ENCODE measurements at places on chromosomes 1 and 21.

DNA sequence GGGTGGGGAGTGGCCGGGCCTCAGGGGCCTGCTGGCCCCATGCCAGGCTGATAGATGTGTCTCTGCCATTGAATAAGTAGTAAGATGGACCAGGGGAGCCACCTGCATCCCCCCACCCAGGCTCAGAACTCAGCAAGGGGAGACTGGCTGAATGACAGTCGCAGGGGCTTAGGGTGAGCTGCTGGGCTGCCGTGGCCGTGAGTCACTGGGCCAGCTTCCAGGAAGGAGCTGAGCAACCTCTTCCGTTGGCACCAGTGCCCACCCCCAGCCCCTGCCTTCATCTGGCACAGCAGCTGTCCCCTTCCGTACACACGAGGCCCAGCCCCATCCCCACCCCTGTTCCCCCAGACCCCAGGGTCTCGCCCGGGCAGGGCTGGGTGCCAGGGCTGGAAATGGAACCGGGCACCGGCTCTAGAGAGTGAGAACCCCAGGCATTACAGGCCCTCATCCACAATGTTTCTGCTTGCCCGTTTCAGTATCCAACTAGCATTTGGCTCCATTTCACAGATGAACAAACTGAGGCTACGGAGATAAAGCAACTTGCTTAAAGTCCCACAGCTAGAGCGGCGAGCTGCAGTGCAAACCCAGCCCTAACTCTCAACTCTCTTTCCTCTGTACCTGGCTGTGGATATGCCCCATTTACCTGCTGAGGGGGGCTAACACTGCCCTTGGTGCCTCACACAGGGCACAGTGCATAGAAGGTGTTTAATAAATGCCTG is 10.2 kb downstream of the WNT4 start:
- no peak for DNase-seq

DNA sequence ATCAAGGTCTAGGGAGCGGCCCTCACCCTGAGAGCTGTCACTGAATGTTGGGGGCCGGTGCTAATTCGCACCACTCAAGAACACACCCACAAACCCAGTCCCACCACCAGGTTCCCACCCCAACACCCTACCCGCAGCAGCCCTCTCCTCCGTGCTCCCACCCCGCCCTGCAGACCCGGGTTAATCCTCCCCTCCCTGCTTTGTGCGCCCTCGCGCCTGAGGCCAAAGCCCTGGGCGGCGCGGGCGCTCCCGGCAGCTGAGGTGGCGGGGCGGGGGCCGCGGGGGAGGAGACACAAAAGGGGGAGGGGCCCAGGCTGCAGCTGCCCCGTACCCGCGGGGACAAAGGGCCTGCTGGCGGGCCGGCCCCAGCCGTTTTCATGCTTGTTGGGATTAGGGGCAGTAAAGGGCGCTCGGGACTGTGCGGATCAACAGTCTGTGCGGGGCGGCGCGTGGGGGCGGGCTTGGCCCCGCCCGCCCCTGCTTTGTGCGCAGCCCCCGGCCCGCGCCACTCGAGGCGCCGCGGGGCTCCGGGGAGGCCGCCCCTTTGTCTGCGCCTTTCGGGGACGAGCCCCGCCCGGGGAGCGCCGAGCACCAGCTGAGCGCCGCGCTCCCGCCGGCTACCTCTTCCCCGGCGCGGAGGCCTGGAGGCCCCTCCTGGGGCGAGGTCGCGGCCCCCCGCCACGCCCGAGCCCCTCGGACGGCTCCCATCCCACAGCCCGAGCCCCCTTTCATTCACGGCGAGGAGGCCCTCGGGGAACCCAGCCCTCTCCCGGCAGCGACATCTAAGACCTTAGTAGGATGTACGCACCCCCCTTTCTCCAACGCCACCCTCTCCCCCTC is 10.9 kb downstream of the C1orf216 start:
- DNase-seq: no peak

GRCh38 chr21:31665397-31665796 is 5.9 kb downstream of the SOD1 start:
- no peak for DNase-seq

DNA sequence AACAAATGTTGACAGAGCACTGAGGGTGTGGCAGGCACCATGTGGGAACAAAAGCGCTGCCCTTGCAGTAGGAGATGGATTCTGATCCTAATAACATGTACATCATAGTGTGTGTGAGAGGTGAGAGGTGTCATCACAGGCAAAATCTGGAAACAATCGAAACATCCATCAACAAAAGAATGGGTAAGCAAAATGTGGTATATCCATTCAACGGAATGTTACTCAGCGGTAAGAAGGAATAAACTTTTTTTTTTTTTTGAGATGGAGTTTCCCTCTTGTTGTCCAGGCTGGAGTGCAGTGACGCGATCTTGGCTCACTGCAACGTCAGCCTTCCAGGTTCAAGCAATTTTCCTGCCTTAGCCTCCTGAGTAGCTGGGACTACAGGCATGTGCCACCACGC is 112.3 kb downstream of the ACTL8 start:
- no peak for DNase-seq

GRCh38 chr1:2604844-2605508 is 18.4 kb downstream of the PRXL2B start:
- DNase-seq: no peak

DNA sequence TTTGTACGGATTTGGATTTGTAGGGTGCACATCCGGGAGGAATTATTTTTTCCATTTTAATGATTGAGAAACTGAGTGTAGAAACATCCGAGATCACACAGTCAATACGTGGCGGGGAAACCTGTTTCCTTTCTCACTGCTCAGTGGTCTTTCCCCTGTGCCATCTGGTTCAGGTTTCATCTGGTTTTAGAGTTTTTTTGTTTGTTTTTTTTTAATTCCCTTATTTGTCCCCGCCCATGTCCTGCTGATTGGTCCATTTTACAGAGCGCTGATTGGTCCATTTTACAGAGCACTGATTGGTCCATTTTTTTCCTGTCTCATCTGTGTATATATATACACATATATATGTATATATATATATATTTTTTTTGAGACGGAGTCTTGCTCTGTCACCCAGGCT is 6.0 kb downstream of the TRPM2 start:
- no peak for DNase-seq

- DNase-seq: no peak
Measured at GRCh38 chr1:20426923-20427322, 59.1 kb downstream of the CAMK2N1 start.

- DNase-seq: no peak
Measured at GRCh38 chr1:30032302-30032701, 691.1 kb downstream of the MATN1 start.

DNA sequence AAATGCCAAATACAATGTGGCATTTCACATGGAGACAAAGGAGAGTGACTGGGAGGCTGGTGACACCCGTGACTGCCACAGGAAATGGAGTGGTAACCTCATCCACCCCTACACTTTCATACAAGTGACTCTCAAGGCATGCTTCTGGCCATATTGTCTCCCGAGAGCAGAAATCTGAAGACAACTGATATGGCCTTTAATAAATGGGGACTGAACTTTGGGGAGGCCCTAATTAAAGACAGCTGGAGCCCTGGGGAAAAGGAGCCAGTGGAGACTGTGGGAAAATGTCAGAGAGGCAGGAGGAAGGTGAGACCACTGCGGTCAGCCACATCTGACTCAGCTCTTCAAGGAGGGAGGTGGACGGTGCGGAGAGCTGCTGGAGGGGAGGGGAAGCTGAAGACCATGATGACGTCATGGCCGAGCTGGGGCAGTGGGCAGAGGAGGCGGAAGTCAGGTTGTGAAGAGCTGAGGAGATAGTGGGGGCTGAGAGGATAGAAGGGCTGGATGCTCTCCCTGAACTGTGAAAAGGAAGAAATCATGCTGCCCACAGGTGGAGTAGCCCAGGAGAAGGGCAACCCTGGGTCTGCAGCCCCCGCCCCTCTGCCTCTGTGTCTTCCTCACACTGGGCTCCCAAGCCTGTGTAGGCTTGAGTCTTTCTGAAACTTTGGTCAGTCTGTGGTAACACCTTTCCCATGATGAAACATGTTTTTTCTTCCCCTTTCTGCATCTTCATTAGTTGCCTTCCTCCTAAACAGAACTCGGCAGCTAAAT is 14.0 kb upstream of the NCF2 start:
- DNase-seq: no peak

- DNase-seq: no peak
Measured at GRCh38 chr1:18010945-18011344, 96.7 kb upstream of the IGSF21 start.

GRCh38 chr1:219085988-219086387 is 87.7 kb upstream of the LYPLAL1 start:
- no peak for DNase-seq

DNA sequence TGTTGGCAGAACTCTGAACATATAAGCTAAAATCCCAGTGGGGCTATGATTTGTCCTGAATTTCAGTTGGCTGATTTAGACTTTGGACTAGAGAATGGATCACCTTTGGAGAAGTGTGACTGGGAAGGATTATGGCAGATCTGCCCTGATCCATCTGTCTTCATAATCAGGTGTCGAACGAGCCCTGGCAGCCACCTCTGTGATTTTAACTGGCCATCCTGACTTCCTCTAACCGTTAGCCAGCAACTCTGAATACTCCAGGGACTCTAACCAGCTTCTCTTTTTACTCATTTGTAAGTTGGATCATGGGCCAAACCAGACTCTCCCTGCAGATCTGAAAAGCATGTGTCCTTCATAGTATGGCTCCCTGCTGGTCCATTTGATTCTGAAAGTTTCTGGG is 32.0 kb downstream of the ACTN2 start:
- no peak for DNase-seq

DNA sequence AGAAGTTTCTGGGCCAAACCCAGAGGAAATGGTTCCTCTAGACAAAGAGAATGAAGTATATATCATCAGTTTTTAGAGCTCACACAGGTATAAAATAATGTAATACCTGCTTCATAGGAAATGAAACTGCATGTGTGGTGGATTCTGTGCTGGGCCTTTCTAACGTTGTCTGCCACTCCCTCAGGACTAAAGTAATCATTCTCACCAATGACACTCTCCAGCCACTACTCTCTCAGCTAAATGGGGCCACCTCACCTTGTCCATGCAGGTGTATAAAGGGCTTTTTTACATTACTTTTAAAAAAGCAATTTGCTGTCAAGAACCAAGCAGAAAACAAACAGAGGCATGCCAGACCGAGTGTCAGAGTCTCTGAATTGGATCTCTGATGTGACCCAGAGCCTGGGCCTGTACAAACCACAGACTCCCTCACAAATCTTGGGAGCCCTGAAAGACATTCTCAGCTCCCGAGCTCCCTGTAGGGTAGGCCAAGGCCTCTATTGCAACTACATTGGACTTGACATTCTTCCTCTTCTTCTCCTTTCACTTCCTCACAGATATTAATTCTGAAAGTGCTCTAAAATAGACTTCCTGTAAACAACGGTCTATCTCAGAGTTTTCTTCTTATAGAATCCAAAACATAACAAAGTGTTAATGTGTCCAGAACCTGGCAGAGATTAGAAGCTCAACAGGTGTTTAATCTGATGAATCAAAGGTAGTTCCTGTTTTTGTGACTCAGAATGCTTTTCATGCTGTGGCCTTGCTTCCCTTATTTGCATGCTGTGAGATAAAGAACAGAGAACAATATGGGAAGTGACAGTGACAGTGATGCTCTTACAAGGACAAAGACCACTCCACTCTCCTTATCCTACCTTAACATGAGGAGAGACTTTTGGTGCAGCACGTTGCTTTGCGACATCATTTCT is 8.6 kb downstream of the AIM2 start:
- no peak for DNase-seq

DNA sequence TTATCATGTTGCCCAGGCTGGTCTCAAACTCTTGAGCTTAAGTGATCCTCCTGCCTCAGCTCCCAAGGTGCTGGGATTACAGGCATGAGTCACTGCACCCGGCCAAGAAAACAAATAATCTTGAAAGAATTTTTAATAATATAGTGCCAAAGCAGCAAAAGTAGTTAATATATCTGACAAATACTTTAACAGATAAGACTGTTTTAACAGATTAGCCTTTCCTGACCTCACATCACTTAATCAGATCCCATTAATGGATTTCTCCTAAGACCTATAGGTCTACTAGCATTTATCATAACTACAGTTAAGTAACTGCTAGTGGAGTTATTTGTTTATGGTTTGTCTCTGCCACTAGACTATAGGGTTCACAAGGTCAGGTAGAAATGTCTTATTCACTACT is 61.1 kb upstream of the HP1BP3 start:
- no peak for DNase-seq

DNA sequence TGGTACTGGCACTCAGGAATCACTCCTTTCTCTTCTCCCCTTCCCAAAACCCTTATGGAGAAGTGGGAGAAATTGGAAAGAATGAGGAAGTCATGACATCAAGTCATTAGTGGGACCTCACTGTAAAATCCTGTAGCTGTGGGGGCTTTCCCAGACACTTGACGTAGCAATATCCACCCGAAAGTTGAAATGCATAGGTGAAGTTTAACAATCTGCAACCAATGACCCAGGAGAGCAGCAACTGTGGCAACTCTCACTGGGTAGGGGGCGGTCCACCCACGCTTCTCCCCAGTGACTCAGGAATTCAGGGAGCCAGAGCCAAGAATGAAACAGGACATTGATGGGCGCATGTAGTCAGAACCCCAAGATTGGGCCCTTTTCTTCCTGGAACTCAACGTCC is 27.0 kb downstream of the ABCA4 start:
- no peak for DNase-seq

DNA sequence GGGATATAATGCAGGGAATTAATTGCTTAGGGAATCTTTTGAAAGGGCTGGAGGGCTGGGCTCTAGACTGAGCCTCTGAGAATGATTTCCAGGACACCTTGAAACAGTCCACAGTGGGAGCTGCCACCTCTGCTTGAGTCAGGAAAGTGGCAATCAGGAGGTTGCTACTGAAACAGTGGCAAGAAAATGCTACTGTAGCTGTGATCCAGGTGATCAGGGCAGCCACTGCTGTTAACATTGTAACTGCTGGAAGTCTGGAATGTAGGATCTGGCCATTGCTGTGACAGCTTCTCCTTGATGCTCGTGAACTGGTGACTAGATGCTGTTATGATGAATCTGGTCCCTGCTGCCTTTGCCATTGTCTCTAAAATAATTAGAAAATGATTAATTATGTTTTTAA is 12.8 kb downstream of the MAGI3 start:
- no peak for DNase-seq

DNA sequence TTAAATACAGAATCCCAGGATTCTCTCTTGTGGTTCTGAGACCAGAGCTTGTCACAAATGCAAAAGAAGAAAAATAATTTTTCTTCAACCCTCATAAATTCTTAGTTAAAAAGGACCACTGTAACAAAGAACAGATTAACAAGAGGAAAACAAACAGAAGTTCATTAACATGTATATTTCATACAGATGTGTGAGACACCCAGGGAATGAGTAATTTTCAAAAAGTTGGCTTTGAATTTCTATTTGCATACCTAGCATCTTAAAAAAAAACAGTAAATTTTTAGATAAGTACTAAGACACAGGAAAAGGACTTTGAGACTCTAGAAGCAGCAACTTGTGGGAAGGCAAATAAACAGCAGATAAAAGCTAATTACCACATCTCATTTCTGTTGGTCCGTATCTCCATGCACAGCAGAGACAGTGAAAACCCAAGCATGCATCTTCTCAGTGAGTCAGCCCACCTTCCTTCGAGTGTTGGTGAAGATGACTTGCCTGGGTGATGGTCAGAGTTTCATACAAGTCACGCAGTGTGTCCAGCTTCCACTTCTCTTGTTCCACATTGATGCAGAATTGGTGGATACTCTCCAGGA is 399.9 kb upstream of the ADAMTS5 start:
- no peak for DNase-seq
